ENCODE measurements at places on chromosomes 5 and 9.

GRCh38 chr5:153979028-153979783, 59.5 kb downstream of the FAM114A2 start:
- H3K27ac ChIP-seq, result no peak overlapping the region
- no peaks in the 10 kb centered on the region for H3K4me1 ChIP-seq
- H3K36me3 ChIP-seq, result no peaks in the 10 kb centered on the region
- no peaks in the 10 kb centered on the region for H3K27me3 ChIP-seq
- no peak overlapping the region for H3K4me3 ChIP-seq

DNA sequence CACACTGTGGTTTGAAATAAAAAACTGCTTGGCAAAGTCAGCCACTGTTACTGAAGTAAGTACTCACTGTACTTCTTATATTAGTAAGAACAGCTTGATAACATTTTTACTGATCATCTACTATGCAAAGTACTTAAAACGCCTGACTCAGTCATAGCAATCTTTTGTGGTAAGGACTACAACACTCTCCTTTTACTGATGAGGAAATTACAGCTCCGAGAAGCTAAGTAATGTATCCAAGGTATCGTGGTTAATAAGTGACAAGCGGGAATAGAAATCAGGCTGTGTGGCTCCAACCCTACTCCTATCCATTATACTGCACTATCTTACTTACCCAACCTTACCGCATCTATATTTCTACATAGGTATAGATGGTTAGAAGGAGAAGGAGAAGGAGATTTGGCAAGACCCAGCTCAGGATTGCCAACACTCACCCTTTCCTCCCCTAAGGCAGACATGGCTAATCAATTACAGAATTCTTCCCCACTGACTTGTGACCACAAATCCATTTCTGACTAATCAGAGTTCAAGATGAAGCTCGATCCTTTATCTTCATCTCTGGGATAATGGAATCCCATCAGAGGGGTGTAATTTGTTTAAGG, 281.4 kb downstream of the SPOCK1 start:
- no peak for DNase-seq
- H3K4me3 ChIP-seq, result no peak overlapping the region
- H3K36me3 ChIP-seq, result no peaks in the 10 kb centered on the region
- peaks cover 71% of the 10 kb centered on the region for H3K4me1 ChIP-seq

GRCh38 chr5:167866797-167867196, 424.6 kb upstream of the WWC1 start:
- DNase-seq, result no peak
- H3K27ac ChIP-seq, result no peak overlapping the region
- H3K4me1 ChIP-seq, result no peaks in the 10 kb centered on the region
- H3K4me3 ChIP-seq, result no peak overlapping the region
- no peaks in the 10 kb centered on the region for H3K27me3 ChIP-seq

- no peaks in the 10 kb centered on the region for H3K4me1 ChIP-seq
- no peak overlapping the region for H3K4me3 ChIP-seq
- no peak overlapping the region for H3K27ac ChIP-seq
Observed at GRCh38 chr5:149014571-149015031, 48.3 kb downstream of the SH3TC2 start.

DNA sequence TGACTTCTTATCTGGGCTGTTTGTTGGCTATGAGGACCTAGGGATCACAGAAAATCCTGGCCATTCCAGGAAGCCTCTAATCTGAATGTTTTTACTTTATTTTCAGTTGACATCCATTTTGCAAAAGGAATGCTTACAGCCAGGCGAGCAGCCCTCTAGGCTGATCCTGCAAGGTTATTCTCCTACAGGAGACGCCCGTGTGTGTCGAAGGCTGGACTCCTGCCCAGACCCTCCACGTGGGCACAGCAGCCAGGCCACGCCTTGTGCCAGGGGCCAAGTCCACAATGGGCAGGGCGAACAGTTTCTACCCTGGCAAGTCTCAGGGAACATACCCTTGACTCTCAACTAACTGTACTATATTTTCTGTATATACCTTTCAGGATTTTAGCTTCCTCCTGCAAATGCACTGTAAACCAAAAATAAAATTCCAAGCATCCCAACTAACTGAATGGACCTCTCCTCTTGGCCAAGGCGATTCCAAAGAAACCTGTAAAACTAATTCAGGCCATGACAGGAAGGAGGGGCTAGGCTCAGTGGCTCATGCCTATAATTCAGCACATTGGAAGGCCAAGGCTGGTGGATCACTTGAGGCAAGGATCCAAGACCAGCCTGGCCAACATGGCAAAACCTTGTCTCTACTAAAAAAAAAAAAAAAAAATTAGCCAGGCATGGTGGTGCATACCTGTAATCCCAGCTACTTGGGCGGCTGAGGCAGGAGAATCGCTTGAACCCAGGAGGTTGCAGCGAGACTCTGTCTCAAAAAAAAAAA, 5.7 kb downstream of the CMBL start:
- no peaks in the 10 kb centered on the region for H3K27me3 ChIP-seq
- H3K4me1 ChIP-seq, result peaks cover 54% of the 10 kb centered on the region
- no peak overlapping the region for H3K4me3 ChIP-seq

GRCh38 chr5:83576341-83576740, 104.8 kb downstream of the VCAN start:
- H3K36me3 ChIP-seq, result no peaks in the 10 kb centered on the region
- no peaks in the 10 kb centered on the region for H3K27me3 ChIP-seq

DNA sequence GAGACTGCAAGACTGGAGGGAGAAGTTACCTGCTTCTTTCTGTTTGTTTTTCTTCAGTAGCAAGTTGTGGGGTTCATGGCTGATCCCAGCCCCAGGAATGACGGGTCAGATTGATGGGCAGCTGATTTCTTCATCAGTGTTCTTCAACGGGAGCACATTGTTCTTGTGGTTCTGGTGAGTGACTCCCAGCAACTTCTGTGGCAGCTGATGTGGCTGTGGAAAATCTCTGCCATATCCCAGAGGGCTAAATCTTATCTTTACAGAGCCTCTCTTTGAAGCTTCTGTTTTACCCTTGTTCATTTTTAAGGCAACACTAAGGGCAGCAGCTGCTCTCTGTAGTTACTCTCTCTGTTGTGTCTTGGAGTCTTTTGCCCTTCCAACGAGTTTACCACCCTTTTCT, 710.3 kb downstream of the PRELID2 start:
- H3K4me3 ChIP-seq, result no peak overlapping the region
- H3K36me3 ChIP-seq, result no peaks in the 10 kb centered on the region
- no peak overlapping the region for H3K27ac ChIP-seq
- H3K27me3 ChIP-seq, result no peaks in the 10 kb centered on the region
- no peak for DNase-seq
- H3K4me1 ChIP-seq, result no peaks in the 10 kb centered on the region

GRCh38 chr5:33460210-33460609, 19.4 kb downstream of the TARS1 start:
- H3K36me3 ChIP-seq, result peaks cover 51% of the 10 kb centered on the region
- no peak for DNase-seq
- no peaks in the 10 kb centered on the region for H3K27me3 ChIP-seq
- no peak overlapping the region for H3K27ac ChIP-seq
- H3K4me3 ChIP-seq, result no peak overlapping the region

- no peak overlapping the region for H3K4me3 ChIP-seq
- no peaks in the 10 kb centered on the region for H3K4me1 ChIP-seq
- DNase-seq, result no peak
- no peak overlapping the region for H3K27ac ChIP-seq
Observed at GRCh38 chr5:81601919-81602318, 149.0 kb downstream of the SSBP2 start.

- no peak overlapping the region for H3K27ac ChIP-seq
- H3K4me1 ChIP-seq, result no peaks in the 10 kb centered on the region
- no peak for DNase-seq
- H3K36me3 ChIP-seq, result no peaks in the 10 kb centered on the region
- no peaks in the 10 kb centered on the region for H3K27me3 ChIP-seq
Observed at GRCh38 chr9:71968541-71969090, 57.2 kb downstream of the C9orf85 start.

DNA sequence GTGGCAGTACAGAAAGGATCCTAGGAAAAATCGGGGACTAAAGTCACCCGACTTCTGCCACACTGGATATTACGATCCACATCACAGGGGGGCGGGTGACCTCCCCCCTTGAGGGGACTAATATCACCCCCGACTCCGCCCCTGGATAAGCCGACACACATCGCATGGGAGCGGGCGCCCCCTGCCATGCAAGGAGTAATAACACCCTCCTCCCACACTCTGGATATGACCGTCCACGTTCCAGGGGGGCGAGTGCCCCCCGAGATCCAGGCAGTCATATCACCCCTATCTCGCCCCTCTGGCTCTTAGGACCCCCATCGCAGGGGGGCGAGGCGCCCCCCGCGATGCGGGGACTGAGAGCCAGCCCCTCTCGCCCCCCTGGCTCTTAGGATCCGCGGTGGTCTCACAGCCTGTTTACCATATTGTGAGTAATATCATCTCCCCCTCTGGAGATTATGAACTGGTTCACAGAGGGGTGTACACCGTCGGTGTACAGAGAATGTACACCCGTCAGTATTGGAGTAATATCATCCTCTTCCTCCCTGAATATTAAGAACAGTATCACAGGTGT, 423.0 kb downstream of the DIRAS2 start:
- no peaks in the 10 kb centered on the region for H3K36me3 ChIP-seq
- H3K4me1 ChIP-seq, result peaks cover 5% of the 10 kb centered on the region
- peak; percentile 72 for DNase-seq
- H3K4me3 ChIP-seq, result no peak overlapping the region
- H3K27ac ChIP-seq, result no peak overlapping the region

DNA sequence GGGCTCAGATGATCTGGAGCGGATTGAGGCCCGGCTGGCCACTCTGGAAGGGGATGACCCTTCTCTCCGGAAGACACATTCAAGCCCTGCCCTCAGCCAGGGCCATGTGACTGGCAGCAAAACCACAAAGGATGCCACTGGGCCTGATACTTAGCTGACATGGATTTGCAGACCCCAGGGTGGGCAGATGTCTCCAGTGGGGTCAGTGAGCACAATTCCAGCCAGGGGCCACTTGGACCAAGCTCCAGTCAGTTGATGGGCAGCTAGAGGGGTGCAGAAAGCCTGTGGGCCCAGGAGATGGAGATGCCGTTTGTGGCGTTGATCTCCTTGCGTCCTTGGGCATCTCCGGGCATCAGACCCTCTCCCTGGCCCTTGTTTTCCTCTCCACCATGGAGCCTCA, 46.7 kb downstream of the PSD2 start:
- no peak for DNase-seq
- H3K27ac ChIP-seq, result no peak overlapping the region
- H3K27me3 ChIP-seq, result no peaks in the 10 kb centered on the region

GRCh38 chr9:117368684-117369230, 46.1 kb downstream of the ASTN2 start:
- no peak overlapping the region for H3K4me3 ChIP-seq
- H3K4me1 ChIP-seq, result no peaks in the 10 kb centered on the region
- H3K27me3 ChIP-seq, result no peaks in the 10 kb centered on the region
- DNase-seq, result peak; percentile 15
- no peak overlapping the region for H3K27ac ChIP-seq
